Stimulated activated CD4-positive, alpha-beta T cell treated with anti-CD3 and anti-CD28 coated beads, Interleukin-2, amount 100 ng/mL, for 48 hours (primary cell): ENCODE measurements at places on chromosomes 2 and 18.

- no peak for DNase-seq
Measured at GRCh38 chr2:212145121-212145520, 393.5 kb downstream of the ERBB4 start.

- DNase-seq, result no peak
Measured at GRCh38 chr18:22550861-22551260, 133.1 kb upstream of the CTAGE1 start.

GRCh38 chr2:492178-492577 lies 185.0 kb downstream of the TMEM18 start:
- DNase-seq, result no peak

DNA sequence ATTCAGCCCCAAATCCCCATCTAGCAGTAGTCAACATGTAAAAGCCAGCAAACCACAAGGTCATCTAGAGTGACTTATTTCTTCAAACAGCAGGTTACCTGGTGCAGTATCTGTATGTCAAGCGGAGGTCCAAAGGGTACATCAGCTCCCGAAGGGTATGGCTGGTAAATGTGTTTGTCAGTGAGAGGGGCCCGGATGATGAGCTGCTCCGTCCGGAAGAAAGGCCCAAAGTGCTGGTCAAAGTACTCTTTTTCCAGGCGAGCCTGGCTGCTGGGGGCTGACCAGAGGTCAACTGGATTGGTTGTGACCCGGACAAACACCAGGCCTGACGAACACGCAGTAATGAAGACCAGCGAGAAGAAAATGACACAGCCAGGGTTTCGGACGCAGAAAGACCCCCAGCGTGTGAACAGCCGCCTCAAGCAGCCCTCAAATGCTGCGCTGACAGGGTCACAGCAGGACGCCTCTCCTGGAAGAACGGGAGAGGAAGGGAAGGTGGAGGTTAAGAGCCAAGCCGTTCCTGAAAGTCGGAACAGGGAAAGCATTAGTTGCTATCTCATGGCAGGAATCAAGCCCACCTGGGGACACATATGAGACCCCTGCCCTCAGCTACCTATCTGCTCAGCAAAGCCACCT lies 30.0 kb downstream of the NPC1 start:
- no peak for DNase-seq

DNA sequence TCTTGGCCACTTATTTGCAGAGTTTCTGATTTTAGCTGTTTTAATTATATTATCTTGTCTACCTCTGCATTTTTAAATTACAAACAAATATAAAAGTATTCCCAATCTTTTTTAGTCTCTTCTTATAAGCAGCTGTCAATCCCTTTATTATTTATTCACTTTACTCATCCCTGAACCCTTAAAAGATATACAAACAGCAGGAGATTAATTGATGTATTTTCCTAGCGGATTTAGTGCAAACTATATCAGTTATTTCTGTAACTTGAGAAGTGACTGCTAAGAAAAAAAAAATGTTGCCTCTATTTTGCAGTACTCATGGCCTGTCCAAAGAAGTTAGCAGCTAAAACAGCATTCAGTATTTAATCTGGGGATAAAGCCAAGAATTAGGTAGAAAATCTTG lies 42.1 kb upstream of the GCFC2 start:
- no peak for DNase-seq

GRCh38 chr2:74690571-74690970 lies 36.5 kb downstream of the SEMA4F start:
- DNase-seq, result peak; percentile 8

- DNase-seq, result no peak
Measured at GRCh38 chr2:31286961-31287550, 53.1 kb downstream of the EHD3 start.

DNA sequence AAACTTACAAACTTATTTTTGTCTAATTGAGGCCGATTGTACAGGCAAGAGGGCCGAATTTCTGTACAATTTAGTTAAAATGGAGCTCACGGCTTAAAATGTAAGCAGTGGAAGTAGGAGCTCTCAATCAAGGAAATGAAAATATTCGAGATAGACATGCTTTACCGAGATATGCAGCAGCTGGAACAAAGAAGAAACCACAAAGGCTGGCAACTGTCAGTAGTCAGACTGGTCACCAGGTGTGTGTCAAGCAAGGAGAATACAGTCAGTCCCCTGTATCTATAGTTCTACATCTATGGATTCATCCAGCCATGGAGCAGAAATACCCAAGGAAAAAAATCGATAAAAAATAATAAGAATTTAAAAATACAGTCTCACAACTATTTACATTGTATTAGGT lies 122.6 kb downstream of the WDSUB1 start:
- DNase-seq, result no peak

GRCh38 chr2:182952741-182953450 lies 85.4 kb downstream of the NCKAP1 start:
- no peak for DNase-seq

DNA sequence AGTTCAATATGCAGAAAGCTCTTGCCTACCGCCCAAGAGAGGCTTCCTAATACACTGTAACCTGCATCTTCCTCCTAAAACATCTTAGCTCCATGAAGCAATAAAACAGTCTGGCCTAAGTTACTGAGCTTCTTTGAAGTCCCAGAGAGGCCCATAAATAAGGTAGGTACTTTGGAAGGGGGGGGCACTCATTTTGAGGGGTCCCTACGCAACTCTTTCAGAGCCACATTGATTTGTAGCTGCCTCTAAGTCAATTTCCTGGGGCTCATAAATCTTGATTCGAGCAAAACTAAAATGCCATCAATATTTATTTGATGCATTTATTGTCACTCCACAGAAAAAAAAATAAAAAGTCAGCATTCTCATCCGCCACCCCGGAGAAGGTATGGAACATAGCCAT lies 60.4 kb upstream of the SIX2 start:
- DNase-seq, result no peak

DNA sequence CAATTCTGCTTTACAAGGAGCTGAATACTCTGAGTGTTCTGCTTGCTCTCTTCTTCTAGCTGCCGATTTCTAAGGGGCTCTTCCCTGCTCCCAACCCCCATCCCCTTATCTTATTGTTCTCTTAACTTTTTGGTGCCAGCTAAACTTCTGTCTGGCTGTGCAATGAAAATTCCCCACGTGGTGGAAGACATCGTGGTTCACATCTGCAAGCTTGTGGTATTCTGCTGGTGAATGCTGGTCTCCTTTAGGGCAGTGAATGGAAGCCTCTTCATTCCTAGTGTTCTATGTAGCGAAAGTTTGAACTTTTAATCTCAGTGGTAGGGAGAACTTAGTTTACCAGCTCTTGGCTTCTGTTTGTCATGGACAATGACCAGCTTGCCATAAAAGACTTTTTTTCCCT lies 406.0 kb upstream of the ZEB2 start:
- DNase-seq, result no peak

- no peak for DNase-seq
Measured at GRCh38 chr2:3034856-3035255, 342.8 kb downstream of the EIPR1 start.

GRCh38 chr18:78074400-78075020 lies 824.9 kb downstream of the GALR1 start:
- no peak for DNase-seq

DNA sequence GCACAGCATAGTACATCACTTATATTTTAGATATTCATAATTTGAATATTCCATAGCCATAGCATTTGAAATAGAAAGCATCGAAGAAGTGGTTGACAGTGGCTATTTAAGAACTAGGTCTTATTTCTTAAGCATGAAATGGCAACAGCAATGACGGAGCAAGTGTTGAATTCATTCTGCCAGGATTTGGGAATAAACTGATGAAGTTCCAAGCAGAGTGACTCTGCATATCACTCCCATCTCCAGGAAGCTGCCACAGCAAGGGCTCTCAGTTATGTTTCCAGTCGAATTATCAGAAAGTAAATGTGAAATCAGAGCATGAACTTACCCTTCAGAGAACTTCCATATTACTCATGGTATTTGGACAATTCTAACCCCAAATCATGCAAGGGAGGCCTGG lies 208.1 kb downstream of the IKZF2 start:
- no peak for DNase-seq

DNA sequence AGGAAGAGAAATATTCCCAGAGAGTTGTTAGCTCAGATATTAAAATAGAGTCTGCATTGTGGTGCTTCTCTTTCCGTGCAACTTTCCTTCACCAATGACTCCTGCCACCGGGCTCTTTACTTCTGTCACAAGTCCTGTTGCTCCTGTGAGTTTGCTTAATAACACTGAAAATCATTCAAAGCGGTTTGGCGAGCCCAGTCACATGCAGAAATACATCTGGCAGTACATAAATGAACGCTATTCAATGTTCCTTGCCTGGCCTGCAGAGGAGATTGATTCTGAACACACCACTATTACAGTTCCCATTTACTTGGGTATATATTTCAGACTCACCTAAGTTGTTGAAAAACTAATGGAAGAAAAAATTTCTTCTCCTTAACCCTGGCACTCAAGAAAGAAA lies 276.6 kb downstream of the ZNF521 start:
- no peak for DNase-seq

- DNase-seq, result no peak
Measured at GRCh38 chr2:156021146-156022040, 311.1 kb downstream of the NR4A2 start.

GRCh38 chr2:3192920-3193319 lies 184.7 kb downstream of the EIPR1 start:
- no peak for DNase-seq

DNA sequence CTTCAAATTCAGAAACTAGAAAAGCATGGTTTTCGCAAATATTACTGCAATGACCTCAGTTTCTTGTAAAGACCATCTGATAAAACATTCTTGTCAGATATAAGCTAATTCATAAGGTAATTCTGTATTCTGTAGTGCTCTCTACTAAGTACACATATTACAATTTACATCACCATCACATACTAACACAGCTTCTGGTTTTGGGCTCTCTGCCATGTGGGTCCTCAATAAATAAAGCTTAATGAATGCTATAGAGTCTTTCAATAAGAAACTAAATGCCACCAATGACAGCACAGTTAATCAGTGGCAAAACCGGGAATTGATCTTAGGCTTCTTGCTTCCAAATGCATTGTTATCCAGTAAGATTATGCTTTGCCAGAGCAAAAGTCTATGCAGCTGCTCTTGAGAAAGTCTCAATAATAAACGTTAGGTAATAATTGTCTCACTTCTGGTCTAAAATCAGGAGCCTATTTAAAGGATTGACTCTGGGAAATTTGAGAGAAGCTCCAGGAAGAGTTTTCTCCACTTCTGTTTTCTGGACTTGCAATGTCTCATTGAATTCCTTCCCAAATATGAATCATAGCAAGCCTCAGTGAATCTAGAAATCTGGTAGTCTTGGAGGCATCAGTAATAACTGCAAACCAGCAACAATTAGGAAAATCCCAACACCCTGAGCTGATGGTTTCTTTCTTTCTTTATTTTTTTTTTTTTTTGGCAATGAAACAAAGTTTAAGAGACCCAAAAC lies 67.9 kb upstream of the RAPGEF4 start:
- DNase-seq, result no peak

GRCh38 chr2:113209646-113210171 lies 35.9 kb downstream of the PSD4 start:
- DNase-seq, result no peak

DNA sequence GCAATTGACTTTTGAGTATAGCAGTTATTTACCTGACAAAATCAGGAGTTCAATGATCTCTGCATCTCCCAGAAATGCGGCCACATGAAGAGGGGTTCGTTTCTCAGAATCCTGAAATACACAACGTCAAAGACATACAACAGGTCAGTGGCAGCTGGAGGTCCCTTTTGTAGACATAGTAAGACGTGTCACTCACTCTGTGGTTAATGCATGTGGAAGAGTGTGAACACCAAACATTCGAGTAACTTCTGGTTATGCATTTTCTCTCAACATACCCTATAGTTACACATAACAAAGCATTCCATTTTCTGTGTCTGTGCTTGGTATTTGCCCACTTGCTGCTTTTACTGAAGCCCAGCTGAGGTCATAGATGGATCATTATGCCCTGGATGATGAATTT lies 163.6 kb downstream of the ANKRD44 start:
- DNase-seq, result no peak

- no peak for DNase-seq
Measured at GRCh38 chr2:74047152-74047551, 62.4 kb downstream of the TET3 start.

- DNase-seq, result no peak
Measured at GRCh38 chr2:13005761-13006335, 289.1 kb downstream of the TRIB2 start.

GRCh38 chr2:77457665-77458064 lies 64.5 kb downstream of the LRRTM4 start:
- no peak for DNase-seq

- no peak for DNase-seq
Measured at GRCh38 chr2:238817382-238817781, 30.5 kb upstream of the TWIST2 start.

- DNase-seq, result peak; percentile 36
Measured at GRCh38 chr2:230319211-230319862, 7.7 kb upstream of the SP140L start.

- no peak for DNase-seq
Measured at GRCh38 chr2:30978854-30979253, 159.4 kb downstream of the GALNT14 start.

- DNase-seq, result no peak
Measured at GRCh38 chr18:23849141-23849540, 159.9 kb downstream of the LAMA3 start.

GRCh38 chr18:77648411-77648810 lies 398.8 kb downstream of the GALR1 start:
- no peak for DNase-seq

DNA sequence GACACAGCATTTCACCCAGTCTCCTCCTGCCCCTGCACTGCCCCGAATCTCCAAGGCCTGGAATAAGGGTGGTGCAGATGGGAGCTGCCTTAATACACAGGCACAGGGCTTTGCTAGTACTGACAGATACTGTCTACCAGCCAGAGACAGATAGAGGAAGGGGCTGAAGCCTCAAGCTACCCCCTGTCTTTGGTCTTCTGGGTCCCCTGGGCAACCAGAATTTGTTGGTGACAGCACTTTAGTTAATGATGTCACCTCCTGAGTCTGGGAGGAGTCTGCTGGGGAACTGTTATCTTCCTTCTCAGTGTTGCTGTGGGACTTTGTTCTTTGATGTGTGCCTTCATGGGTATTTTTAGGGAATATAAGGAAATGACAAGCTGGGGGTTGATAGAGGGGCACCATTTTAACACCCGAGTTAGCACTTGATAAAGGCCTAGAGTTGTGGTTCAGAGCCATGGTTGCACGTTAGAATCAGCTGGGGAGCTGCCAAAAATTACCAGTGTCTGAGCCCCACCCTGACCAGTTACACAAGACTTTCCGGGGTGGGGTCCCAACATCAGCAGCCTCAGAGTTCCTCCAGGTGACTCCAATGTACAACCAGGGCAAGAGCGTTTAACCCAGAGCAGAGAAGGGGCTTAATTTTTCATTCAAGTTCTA lies 136.8 kb downstream of the SMAD7 start:
- no peak for DNase-seq

GRCh38 chr2:10534514-10535250 lies 86.6 kb upstream of the ODC1 start:
- DNase-seq, result no peak
